ENCODE measurements at places on chromosomes 12 and 14.

GRCh38 chr14:23381871-23382270 lies 5.0 kb downstream of the CMTM5 start:
- DNase-seq, result no peak

GRCh38 chr12:91307957-91308670 lies 125.5 kb upstream of the DCN start:
- no peak for DNase-seq

DNA sequence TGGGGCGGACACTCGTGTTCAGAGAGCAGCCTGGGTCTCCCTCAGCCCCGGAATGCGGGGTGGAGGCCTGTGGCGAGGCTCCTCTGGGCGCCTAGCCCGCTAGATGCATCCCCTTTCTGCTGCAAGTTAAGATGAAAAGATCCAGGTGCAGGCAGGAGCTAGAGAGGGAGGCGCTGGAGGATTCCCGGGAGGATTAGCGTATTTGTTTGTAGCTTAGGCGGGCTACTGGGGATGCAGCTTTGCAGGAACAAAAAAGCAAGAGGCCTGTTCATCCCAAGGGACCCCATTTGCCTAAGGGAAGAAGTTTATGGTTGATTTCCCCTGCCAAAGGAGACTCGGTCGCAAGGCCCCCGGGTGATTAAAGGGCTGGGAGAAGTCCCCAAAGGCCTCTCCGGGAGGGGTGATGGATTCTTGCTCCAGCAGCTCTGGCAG lies 824 bp downstream of the CCDC177 start:
- DNase-seq, result no peak

- DNase-seq, result no peak
These were observed 756 bp downstream of the RNASE7 start for GRCh38 chr14:21042918-21043317.

DNA sequence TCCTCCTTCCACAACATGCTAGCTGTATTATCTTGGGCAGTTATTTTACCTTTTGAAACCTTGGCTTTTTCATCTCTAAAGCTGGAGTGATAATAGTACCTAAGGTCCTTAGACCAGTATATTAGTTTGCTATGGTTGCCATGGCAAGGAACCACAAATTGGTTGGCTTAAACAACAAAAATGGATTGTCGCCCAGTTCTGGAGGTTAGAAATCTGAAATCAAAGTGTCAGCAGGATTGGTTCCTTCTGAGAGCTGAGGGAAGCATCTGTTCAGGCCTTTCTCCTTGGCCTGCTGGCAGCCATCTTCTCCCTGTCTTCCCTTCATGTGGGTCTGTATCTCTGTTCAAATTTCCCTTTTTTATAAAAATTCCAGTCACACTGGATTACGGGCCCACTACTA lies 55.5 kb upstream of the SLC35F4 start:
- no peak for DNase-seq

DNA sequence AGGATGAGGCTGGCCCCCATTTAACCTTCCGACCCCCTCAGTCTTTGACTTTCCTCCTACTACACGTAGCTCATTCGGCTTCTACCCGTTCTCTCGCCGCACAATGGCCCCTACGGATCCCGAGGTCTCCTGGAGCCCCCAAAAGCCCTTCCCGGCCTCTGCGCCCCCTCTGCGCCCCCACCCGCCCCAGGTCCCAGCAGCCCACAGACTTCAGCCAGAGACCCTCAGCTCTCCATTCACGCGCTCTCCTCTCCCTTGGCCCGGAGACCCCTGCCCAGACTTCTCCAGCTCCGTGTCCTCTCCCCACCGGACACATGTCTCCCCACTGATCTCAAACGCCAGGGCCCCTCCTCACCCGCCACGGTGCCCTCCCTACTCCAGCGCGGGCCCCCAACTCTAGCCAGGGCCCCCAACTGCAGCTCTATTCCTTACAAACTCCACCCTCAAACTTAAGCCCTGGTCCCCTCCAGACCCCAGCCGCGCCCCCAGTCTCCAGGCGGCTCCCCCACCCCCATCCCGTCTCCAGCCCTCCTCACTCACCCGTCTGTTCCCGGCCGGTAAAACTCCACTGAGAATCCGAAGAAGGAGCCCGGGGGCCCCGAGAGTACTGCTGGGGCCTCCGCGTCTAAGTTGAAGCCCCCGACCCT lies 502 bp downstream of the ITGA5 start:
- no peak for DNase-seq

Measured in tibial artery (tissue), 4 donors.